GM13976 (cell line): ENCODE measurements at places on chromosomes 6 and 20.
A peak's percentile ranks its signal among the peaks of the same experiment; 100 is the strongest.

DNA sequence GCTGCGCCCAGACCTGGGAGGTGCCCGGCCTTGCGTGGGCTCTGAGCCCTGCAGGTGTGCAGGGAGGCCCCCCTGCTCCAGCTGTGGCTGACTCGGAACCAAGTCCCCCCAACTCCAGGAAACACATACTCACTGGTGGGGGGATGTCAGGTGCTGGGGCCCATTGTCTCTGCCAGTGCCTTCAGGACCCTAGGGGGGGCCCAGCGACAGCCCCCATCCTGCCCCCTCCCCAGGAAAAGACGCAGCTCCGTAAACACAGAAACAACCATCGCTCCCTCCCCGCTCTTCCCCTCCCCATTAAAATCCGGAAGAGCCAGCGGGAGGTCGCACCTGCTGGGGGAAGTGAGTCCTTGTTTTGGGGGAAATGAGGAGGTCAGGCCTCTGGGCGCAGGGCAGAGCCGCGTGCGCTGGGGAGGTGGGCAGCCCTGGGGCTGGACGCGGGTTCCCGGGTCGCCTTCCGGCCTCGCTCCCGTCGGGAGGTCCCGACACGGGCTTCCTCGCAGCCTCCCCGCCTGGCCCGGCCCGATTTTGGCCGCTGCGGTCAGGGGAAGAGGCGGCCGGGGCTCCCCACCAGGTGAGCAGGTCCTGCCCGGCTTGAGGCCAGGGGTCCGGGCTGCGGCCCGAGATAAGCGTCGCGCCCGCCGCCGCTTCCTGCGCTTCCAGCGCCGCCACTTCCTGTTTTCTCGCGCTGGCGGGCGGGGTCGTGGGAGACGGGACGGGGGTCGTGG, 6.2 kb downstream of the C20orf204 start:
- peak; percentile 64 for DNase-seq

DNA sequence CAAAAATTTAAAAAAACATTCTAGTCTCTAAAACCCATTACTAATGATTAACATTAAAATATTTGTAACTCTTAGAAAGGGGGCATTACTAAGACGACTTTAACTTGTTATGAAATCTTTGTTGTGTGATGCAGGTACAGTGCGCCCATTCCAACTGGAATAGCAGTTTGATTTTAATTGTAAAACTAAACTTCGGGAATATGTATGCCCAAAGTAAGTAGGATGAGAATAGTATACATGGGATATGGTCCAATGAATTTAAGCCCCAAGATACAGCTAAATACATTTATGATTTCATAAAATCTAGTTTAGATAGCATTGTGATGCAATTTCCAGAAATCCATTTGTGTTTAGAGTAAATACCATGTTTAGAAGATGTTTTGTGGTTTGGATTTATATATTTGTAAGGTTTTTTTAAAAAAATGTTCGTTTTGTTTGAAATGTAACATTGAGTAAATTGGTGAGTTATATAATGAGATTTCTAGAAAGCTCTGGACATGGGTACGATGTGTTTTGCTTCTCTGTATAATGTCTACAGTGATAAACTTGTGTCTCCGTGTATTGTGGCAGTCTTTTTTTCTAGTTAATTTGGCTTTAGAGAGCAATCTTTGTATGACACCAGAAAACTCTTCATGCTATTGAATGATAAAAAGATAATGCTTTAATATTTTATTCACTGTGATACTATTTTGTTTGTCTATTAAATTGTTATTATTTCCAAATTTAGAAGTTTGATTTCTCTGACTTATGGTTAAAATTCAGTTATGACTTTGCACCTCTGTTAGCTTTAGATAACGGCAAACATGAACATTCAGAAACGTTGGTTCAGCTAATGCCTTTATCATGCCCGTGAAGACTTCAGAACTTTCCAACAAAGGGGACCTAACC, 54.8 kb downstream of the RNF182 start:
- DNase-seq: no peak

DNA sequence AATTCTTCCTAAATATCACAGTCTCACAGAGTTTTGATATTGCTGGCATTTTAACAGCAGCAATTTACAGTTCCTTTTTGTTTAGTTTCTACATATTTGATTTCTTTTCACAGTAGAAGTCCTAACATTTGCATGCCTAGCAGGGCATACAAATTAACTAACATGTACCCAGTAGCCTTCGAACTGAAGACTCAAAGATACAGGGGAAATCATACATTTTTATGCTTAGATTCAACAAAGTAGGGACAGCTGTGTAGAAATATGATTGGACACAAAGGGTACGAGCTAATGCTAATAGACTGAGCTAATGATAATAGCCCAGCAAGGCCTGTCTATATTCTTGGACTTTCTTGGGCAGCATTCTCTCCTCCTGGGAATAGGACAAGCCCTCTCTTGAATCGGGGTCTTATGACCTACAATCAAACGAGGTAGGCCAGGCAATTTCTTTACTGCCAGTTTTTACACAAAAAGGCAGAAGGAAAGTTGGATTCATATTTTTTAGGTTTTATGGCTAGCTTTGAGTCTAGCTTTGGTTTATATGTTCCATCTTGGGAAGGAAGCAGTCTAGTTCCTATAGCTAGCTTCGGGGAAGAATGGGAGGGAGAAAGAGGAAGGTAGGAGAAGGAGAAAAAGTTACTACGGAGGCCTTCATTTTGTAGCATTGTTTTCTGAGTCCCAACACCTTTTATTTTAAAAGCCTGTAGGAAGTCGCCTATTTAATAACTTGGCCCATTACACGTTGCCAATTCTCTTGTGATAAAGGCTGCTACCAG, 115.8 kb downstream of the HFE start:
- DNase-seq: no peak

- peak; percentile 73 for DNase-seq
Measured at GRCh38 chr6:42260972-42261371, 43.3 kb upstream of the MRPS10 start.

GRCh38 chr6:65938000-65938399, 231.0 kb upstream of the EYS start:
- DNase-seq: no peak
